ENCODE measurements at places on chromosomes 13 and 19.

DNA sequence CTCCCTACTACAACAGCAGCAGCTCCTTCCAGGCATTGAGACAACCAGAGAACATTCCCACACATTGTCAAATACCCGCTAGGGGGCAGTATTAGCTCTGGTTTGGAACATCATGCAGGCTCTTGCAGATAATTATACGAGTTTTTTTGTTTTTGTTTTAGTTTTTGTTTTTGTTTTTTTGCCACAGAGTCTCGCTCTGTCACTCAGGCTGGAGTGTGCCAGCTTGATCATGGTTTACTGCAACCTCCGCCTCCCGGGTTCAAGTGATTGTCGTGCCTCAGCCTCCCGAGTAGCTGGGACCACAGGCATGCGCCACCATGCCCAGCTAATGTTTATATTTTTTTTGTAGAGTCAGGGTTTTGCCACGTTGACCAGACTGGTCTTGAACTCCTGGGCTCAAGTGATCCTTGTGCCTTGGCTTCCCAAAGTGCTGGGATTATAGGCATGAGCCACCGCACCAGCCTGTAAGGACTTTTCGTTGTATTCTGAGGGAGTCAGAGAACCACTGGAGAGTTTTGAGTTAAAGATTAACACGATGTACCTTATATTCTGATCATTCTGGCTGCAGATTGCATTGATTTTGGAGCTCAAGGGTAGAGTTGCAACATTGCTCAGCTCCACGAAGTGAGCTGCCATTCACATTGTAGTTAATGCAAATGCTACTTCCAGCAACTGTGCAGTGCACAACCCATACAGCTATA lies 41.7 kb upstream of the CEACAM20 start:
- peak; percentile 89 for DNase-seq

GRCh38 chr13:66940113-66940512 lies 290.0 kb downstream of the PCDH9 start:
- DNase-seq = no peak

DNA sequence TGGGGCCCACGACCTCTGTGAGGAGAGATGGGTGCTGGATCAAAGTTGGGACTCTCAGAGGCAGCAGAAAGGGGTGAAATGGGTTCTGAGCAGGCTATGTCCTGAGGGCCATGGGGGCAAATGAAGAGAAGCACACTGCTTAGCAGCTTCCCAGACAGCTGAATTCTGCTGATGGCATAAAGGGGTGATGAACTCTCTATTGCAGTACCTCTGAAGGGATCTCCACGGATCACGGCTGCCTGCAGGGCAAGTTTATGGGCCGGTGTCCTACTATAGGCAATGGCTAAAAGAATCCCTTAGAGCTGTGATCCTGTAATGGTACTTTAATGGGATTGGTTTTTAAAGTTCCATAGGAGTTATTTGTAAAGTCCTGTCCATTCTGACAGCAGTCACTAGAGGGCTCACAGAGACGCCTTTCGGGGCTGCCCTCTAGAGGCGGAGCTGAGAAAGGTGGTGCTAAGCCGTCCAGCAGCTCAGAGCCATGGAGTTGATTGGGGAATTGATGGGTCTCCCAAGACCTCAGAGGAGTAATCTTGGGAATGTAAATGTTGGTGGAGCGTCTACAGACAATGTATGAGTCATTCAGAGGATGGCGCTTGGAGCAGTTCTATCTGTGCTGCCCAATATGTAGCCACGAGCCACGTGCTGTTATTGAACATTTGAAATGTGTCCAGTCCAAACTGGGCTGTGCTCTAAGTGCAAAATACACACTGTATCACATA lies 287.3 kb downstream of the COG6 start:
- peak; percentile 84 for DNase-seq

DNA sequence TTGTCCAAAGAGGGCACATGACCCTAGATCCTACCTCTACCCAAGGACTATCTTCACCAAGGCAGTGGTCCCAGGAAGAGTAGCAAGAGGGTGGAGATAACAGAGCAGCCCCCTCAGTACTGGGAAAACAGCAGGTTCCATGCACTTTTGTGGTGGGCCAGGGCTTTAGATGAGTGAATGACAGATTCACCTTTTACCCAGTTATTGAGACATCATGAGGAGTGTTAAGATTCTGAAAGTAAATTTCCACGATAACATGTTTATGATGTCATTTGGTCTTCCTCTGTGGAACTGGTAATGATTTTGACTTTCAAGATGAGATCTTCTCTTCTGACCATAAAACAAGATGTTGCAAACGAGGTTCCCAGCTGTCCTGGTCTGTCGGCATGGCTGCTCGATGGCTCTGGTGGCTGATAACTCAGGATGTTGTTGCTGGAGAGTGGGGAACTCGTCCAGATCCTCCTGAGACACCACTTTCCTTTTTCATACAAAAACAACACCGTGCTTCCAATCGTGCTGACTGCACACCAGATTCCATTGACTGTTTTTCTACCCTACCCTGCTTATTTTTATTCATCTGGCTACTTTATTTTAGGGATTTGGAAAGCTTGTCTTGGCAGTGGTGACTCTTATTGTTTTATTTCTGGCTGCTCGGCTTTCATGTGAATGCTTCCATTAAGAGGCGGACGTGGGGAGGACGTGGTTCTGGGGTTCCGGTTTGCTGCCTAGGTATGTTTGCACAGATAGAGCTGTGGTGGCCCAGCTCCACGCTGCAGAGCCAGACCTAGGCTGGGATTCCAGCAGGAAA lies 88.5 kb downstream of the LRCH1 start:
- DNase-seq = no peak

GRCh38 chr13:23687614-23688013 lies 117.4 kb downstream of the TNFRSF19 start:
- no peak for DNase-seq

DNA sequence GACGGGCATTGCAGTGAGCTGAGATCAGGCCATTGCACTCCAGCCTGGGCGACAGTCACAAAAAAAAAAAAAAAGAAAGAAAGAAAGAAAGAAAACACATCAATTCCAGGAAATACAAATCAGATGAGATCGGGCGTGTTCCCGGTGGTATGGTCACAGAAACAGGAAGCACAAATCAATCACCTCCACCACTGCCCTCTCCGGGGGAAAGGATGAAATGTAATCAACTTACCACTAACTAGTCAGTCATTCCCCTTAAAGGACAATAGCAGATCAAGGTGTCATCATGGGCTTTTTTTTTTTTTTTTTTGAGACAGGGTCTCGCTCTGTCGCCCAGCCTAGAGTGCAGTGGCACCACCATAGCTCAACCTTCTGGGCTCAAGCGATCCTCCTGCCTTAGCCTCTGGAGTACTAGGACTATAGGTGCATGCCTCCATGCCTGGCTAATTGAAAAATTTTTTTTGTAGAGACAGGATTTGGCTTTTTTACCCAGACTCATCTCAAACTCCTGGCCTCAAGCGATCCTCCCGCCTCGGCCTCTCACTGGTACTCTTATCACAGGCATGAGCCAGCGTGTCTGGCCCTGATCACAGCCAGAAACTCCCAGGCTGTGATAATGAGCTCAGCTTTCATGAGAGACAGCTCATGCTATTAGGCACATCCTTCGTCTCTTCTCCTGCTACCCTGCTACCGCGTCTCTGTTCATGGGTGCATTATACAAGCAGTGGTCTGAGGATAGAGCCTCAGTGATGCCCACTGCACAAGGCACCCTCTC lies 6.8 kb upstream of the DPRX start:
- peak; percentile 8 for DNase-seq

DNA sequence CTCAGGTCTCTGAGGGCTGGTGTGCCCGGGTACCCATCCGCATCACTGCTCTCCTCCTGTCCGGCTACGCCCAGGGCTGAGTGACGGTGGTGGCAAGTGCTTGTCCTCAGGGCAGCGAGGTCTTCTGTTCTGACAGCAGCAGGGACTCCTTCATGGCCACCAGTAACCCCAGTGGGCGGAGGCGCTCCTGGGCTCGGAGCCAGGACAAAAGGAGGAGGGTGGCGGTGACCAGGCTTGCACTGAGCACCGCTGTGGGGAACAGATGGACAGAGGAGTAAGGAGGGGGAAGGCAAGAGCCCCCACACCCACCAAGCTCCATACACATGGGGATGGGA lies 5.8 kb downstream of the CD320 start:
- DNase-seq = no peak

GRCh38 chr13:106344342-106344741 lies 191.1 kb downstream of the EFNB2 start:
- no peak for DNase-seq

All from stomach (tissue), 19 donors.